Uterus (tissue), 4 donors: ENCODE measurements at places on chromosomes 4 and X. TPM values are rescaled to one million over a fixed set of nuclear protein-coding genes. Genes with fewer than 3 reads are reported as not detected.

GRCh38 chrX:3771766-3772165 lies 58.3 kb upstream of the PRKX start:
- H3K4me1 ChIP-seq, result no peaks in the 10 kb centered on the region
- no peak overlapping the region for H3K4me3 ChIP-seq
- H3K27me3 ChIP-seq, result no peaks in the 10 kb centered on the region
- no peaks in the 10 kb centered on the region for H3K36me3 ChIP-seq

DNA sequence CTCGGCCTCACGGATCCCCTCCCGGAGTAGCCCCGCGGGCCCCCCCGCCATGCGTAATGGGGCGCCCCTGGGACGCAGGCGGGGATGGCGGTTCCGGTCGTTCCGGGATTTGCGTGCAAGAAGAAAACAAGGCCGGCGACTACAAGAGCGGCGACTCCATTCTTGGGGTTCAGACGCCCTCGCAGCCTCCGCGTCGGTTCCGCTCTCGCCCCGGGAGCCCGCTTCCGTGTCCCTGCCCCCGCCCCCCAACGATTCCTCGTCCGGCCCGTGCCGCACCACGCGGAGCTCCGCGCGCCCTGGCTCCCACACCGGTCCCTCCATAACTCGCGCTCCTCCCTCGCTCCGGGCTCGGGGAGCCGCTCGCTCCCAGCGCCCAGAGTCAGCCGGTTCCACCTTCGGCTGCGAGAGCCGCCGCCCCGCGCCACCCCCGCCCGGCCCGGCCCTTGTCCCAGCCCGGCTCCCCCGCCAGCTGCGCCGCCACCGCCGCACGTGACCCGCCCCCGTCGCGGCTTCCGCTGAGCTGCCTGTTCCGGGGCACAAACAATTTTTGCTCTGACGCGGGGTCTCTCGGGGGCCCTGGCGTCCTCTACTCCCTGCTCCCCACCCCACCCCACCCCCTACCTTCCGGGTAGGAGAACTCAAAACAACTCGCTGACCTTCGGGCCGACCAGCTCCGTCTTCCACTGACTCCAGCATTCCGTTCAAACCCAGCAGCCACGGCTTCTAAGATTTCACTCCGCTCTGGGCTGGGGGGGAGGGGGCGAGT lies 78.8 kb upstream of the BCOR start:
- H3K27ac ChIP-seq, result peak overlapping the region; percentile 93
- peaks cover 7% of the 10 kb centered on the region for H3K4me1 ChIP-seq
- H3K36me3 ChIP-seq, result no peaks in the 10 kb centered on the region

Gene ZNF275
- 16.5 TPM for total RNA-seq

Gene KDM5C
- total RNA-seq, result 184 TPM

Gene GALNTL6
- total RNA-seq, result not detected
